ENCODE measurements at places on chromosomes 3 and 15. TPM values are rescaled to one million over a fixed set of nuclear protein-coding genes. Genes with fewer than 3 reads are reported as not detected.

SGO1 gene
- polyA plus RNA-seq: 1.6 TPM

ZNF660 gene
- 0.72 TPM for polyA plus RNA-seq

CORO2B gene
- 7.7 TPM for polyA plus RNA-seq

HTR3E gene
- not detected for polyA plus RNA-seq

GOLGA8S gene
- polyA plus RNA-seq: 0.01 TPM

TLR9 gene
- 0.07 TPM for polyA plus RNA-seq

EMC7 gene
- polyA plus RNA-seq: 126 TPM

GABRR3 gene
- polyA plus RNA-seq: not detected

DNA sequence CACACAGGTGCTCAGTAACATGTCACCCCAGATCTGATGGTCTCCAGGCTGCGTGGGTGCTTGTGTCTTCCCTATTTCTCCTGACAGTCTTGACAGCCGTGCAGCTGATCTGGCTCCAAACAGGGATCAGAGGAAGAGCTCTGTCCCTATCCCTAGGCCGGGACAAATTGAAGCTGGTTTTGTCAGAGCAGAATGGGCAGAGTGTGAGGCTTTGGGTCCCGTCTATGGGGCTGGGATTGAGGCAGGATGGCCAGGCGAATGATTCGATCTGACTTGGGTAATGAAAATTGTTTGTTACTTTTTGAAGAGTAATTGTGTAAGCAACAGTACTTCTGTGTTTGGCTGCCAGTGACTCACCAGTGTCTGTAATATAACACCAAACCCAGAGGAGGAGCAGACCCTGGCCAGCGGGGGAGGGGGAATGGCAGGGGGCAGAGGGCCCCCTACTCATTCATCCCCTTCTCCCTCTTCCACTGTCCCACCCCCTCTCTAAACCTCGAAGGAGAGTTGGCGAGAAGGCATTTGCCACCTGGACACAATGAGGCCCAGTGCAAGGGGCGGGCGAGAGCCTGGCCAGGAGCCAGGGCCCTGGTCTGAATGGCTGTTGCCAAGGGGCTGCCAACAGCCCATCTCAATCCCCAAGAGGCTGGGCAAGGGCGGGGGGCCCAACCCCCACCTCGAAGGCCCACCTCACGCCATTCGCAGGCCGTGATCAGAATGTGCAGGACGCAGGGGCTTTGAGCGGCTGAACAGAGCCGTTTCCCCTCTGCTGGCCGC lies 4.9 kb upstream of the MAGEF1 start:
- DNase-seq: no peak

DNA sequence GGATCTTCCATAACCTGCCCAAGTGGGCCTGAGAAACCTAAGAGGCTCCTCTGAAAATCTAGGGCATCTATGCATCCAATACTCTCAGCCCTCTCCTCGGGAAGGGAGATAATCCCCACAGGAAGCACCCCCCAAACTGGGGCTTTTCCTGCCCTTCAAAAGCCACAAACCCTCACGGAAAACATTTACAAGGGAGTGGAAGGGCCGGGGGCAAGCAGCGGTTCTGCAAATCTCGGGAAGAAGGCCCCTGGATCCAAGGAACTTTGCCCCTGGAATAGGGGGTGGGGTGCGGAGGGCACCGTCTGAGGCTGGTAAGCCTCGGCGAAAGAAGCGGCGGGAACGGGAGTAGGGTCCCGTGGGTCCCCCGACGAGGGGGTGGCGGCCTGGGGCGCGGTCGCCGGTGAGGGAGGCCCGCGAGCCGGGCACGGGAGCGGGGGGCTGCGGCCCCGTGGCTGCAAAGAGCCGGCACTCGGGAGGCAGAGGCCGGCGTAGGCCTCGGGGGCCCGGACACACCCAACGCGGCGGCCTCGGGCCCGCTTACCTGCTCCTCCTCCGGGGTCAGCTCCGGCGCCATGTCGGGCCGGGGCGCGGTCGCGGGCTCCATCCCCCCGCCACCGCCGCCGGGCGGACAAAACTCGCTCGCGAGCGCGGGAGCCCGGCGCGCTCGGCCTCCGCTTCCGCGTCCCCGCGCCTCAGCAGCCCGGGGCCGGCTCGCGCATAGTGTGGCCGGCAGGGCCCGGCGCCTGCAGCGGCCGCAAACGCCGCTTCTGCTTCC lies 755 bp downstream of the PTPN9 start:
- no peak for DNase-seq

DNA sequence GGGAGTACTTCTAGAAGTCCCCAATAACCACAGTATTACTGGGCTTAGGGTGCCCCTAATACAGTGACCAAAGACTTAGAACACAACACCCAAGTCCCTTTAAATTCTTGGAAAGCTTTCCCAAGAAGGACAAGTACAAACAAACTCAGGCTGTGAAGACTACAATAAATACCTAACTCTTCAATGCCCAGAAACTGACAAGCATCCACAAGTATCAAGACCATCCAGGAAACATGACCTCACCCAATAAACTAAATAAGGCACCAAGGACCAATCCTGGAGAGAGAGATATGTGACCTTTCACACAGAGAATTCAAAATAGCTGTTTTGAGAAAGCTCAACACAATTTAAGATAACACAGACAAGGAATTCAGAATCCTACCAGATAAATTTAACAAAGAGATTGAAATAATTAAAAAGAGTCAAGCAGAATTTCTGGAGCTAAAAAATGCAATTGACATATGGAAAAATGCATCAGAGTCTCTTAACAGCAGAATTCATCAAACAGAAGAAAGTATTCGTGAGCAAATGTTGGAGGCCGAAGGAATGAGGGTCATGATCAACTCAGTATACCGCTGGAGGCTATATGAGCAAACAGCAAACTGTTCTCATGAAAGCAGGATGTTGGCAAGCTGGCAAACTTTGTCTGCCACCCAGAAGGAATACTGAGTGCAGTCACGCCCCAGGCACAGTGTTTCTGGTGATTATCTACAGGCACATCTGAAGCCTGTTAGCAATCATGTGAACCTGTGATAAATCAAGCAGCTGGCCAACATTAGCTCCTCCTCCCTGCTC lies 87.0 kb upstream of the NECTIN3 start:
- no peak for DNase-seq

- no peak for DNase-seq
These were observed 462.9 kb upstream of the PROK2 start for GRCh38 chr3:72247645-72248388.

DNA sequence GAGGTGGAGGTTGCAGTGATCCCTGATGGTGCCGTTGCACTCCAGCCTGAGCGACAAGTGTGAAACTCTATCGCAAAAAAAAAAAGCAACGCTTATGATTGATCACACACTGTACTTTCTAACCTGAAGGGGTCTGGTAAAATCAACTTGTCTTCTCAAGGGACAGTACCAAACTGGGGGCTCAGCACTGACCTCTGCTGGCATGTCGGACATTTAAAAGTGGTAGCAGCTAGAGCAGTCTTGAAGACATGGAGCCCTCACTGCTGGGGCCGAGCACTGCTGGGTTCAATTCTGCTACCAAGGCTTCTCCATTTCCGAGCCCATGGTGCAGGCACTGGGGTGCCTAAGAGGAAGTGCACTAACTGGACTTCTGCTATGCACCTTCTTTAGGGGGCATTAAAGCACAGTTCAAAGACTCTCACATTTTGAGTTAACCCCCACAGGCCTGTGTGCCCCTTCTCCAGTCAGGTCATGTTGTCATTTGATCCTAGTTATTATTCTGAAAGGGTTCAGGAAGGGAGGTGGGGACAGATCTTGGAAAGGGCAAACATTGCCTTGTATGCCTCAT lies 26.4 kb upstream of the LAMP3 start:
- no peak for DNase-seq

DNA sequence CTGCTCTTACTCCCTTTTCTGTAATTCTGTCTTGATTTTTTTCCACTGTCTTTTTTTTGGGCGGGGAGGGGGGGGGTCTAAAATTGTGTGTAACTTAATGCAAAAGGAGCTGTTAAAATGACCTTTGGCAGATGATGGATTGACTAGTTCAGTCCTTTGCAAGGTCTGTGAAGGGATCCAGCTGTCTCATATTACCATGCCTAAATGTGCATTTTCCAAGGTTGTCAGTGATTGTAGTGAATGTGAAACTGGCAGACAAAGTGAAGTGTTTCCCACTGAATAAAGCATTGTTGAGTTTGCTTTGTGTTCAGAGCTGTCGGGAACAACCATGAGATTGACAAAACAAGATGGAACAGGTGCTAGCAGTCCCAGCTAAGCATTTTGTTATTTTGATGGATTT lies 110.1 kb upstream of the SKOR1 start:
- no peak for DNase-seq

- no peak for DNase-seq
These were observed 20.1 kb upstream of the PPIB start for GRCh38 chr15:64182859-64183370.

DNA sequence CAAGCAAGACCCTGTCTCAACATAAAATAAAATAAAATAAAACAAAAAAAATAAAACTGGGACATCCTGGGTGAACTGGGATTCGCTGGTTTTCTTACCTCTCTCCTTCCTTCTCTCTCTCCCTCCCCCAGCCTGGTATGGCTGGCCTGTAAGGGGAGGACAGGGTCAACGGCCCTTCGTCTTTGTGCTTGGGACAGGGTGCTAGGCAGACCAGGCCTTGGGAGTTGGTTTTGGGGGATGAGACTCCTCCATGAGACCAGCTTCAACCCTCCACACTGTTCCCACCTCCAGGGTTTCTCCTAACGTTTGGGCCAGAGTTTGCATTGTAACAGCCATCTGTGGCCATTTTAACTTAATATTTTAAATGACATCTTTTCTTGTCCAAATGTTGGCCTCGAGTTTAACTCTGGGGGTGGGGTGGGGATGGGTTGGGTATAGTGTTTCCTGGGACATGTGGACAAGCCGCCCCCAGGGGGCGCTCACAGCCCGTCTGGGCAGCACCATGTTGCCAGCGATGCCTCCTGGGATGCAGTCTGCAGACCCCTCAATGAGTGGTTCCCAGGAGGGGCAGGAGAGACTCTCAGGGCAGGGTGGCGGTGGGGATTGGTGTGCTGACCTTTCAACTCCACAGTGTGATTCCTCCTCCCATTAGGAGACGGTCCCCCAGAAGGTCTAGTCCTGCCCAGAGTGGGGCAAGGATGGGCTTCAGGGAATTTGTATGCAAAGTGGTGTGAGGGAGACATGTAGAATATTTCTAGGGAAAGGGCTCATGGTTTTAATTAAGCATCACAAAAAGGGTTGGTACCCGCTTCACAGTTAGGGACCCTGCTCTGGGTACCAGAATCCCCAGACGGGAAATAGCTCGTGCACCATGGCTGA lies 37.7 kb upstream of the LCTL start:
- DNase-seq: no peak

DNA sequence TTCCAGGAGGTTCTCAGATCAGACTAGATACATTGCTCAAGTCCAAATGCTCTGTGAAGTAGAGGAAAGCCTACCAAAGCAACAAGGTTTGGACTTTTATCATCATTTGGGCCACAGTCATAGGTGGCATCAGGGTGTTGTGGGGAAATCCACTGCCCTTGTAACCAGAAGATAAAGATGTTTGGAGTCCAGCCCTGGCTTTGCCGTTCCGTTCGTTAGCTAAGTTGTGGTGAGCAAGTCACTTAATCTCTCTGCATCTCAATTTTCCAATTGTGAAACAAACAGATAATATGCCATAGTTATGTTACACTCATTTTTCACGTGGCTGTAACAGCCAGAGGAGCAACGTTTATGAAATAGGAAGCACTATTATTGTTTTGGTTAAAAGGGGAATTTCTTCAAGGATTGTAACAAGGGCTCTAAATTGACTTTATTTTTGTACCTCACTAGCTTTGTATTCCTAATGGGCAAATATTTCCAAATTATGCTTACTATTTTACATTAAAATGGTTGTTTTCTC lies 125.6 kb downstream of the CD47 start:
- DNase-seq: no peak

- no peak for DNase-seq
These were observed 1009.6 kb downstream of the ROBO2 start for GRCh38 chr3:78049521-78049920.

DNA sequence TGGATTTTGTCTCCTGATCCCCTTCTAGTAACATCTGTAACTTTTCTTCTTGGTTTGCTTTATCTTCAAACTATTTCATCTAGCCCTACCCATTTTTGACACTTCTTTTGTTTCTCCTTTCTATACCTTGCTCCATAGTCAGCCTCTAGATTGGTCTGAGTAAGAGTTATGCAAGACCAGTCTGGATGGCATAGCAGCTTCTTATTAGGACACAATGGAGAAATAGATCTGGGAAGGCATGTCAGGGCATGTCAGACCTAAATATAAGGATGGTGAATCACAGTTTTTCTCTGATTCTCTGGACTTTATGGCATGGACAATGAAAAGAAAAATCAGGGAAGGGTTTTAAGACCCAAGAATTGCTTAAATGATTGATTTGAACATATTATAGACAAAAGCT lies 452.5 kb downstream of the RAP2B start:
- peak; percentile 36 for DNase-seq

DNA sequence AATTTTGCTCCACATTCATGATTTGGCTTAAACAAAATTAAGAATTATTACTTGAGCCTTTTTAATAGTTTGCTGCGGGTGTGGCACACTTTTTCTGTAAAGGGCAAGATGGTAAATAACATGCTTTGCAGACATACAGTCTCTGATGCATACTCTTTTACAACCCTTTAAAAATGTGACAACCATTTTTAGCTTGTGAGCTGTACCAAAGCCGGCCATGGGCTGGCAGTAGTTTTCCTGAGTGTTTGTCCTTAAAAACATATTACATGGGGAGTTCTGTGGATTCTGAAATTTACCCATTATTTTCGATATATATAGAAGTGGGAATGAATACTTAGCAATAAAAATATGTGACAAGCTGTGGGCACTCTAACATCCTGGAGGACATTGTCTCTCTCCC lies 163.4 kb downstream of the FNDC3B start:
- no peak for DNase-seq

- DNase-seq: no peak
These were observed 37.0 kb upstream of the GCSAM start for GRCh38 chr3:112170046-112170445.

- DNase-seq: no peak
These were observed 97.2 kb upstream of the TSPAN3 start for GRCh38 chr15:77168141-77168540.

DNA sequence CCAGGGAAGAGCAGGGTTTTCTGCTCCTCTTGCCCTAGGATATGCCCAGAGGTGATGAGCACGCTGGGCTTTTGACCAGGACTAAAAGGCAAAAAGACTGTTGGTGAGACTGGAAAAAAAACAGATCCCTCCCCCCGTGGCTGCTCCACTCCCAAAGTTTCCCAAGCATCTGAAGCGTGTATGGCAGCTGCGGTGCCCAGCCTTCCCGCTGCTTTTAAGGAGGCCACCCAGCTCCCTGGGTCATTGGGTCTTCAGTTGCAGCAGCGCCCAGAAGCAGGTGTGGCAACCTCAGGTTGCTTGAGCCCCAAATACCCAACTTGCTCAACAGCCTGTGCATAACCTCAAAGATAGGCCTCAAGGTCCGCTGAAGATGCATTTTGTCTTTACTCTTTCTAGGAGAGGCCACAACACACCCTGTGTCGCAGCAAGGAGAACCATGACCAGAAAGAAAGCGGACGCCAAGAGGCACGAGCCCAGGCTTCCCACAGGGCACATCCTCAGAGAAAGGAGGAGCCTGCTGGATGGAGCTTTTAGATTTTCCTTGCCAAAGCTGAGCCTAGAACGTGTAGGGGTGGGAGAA lies 2.0 kb downstream of the SRGAP3 start:
- DNase-seq: no peak

- no peak for DNase-seq
These were observed 34.1 kb downstream of the ADAM10 start for GRCh38 chr15:58715266-58715917.

- DNase-seq: no peak
These were observed 8.1 kb upstream of the SLC9A9 start for GRCh38 chr3:143856252-143856970.

GRCh38 chr3:188170461-188171459 lies 16.8 kb downstream of the LPP start:
- no peak for DNase-seq

GRCh38 chr3:142098964-142099363 lies 50.4 kb downstream of the TFDP2 start:
- DNase-seq: no peak

- no peak for DNase-seq
These were observed 79.5 kb downstream of the CD200 start for GRCh38 chr3:112412494-112412893.

Measured in BJ (cell line).